Stimulated activated CD4-positive, alpha-beta T cell treated with anti-CD3 and anti-CD28 coated beads, Interleukin-4, amount 100 ng/mL, for 1 hour (primary cell): ENCODE measurements at places on chromosomes 5 and 9.
A peak's percentile ranks its signal among the peaks of the same experiment; 100 is the strongest.

DNA sequence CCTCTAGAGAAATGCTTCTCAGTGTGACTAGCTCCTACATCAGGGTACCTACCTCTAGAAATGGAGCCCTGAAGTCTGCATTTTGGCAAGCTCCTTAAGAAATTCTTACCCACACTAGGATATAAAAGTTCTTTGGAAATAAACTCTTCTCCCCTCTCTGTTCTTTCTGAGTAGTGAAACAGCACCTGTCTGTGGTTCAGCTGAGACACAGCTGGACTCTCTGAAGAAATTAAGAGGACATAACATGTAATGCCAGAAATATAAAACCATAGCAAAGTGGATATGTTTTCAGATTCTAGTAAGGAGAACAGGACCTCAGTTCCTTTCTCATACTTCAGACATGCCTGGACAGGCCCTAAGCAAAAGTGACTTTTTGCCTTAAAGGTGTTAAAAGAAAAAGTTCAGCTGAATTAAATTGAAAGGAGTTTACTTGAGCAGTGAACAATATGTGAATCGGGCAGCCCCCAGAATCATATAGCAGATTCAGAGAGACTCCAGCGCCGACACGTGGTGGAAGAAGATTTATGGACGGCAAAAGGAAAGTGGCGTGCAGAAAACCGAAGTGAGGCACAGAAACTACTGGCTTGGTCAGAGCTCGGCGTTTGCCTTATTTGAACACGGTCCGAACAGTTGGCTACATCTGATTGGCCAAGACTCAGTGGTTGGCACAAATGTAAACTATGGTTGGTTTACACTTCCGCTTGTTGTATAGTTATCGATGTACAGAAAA, 64.5 kb downstream of the PRKACG start:
- peak; percentile 28 for DNase-seq

DNA sequence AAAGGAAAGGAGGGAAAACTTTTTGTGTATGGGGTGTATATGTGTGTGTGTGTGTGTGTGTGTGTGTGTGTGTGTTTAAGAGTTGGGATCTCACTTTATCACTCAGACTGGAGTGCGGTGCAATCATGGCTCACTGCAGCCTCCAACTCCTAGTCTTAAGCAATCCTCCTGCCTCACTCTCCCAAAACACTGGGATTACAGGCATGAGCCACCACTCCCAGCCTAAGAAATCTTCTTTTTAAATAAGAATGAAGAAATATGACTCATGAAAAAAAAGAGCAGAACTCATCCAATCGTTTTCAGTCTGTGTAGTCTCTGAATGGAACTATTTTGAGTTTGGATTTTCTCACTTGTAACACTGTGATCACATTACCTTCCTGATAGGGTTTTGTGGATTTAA, 601.5 kb downstream of the ACTL7B start:
- DNase-seq, result no peak

GRCh38 chr9:124894741-124895170, 32.8 kb downstream of the ARPC5L start:
- DNase-seq, result peak; percentile 19

DNA sequence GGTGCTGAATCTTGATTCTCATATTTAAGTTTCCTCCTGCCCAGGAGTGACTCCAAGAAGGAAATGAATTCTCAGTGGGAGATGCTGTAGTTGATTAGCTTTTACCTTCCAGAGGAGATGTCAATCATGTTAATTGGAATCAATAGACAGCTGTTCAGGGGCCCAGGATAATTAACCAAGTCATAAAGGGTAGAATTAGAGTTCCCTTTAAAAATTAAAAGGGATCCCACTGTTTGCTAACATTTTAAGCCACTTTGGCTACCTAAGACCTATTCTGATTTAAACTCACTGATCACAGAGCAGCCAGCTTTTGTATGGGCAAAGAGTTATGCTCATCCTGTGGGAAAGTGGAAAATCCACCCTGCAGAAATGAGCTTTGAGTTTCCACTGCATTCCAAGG, 249.6 kb downstream of the SLIT3 start:
- DNase-seq, result no peak

GRCh38 chr5:135126688-135127438, 92.8 kb upstream of the PITX1 start:
- DNase-seq, result no peak
